ENCODE measurements at places on chromosomes 6 and 20.

DNA sequence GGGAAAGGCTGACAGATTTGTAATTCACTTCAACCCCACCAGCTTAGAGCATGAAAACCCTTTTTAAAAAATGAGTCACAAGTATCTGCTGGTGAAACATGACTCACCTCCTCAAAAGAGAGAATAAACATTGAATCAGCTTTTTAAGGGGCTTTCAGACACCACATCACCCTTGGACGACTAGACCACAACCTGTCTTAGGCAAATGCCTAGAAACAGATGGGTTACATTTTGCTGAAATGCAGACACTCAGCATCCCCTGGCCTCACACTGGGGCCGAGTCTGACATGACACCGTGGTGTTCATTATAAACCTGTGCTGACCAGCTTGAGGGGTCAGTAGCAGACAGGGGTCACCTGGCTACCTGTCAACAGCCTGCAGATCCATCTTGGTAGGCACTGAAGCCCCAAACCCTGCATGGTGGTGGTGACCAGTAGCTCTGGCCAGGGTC is 175.3 kb upstream of the CST7 start:
- no peak for DNase-seq

GRCh38 chr6:39294899-39295298 is 19.3 kb downstream of the KCNK17 start:
- DNase-seq: no peak

DNA sequence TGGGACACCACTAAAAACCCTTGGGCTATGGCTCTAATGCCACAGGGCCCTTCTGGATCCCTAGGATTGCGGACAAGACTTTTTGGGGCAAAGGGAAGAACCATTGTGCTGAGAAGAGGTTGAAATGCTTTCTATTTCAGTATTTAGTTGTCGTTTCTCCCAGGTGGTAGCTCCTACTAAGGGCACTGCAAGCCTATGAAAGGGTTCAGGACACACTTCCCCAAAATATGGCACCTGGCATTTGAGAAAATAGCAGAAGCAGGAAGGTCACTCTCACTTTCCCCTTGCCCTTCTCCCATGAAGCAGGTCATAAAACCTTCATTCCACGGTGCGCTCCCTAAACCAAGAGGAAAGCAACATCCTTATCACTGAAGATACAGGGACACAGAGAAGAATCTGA is 125.4 kb upstream of the GPR6 start:
- no peak for DNase-seq

- DNase-seq: no peak
Observed at GRCh38 chr6:137894779-137895385, 27.8 kb downstream of the TNFAIP3 start.

GRCh38 chr6:36760685-36761435 is 63.2 kb downstream of the RAB44 start:
- no peak for DNase-seq

GRCh38 chr20:50679753-50680104 is 11.6 kb downstream of the RIPOR3 start:
- no peak for DNase-seq

GRCh38 chr20:221258-221830 is 5.7 kb upstream of the DEFB129 start:
- no peak for DNase-seq

- DNase-seq: no peak
Observed at GRCh38 chr6:148563066-148563465, 183.8 kb upstream of the UST start.

GRCh38 chr6:165729307-165729936 is 66.4 kb upstream of the PDE10A start:
- peak; percentile 6 for DNase-seq

GRCh38 chr6:25612666-25613065 is 39.3 kb upstream of the SCGN start:
- no peak for DNase-seq

- peak; percentile 45 for DNase-seq
Observed at GRCh38 chr6:169831450-169832246, 80.2 kb downstream of the ERMARD start.

DNA sequence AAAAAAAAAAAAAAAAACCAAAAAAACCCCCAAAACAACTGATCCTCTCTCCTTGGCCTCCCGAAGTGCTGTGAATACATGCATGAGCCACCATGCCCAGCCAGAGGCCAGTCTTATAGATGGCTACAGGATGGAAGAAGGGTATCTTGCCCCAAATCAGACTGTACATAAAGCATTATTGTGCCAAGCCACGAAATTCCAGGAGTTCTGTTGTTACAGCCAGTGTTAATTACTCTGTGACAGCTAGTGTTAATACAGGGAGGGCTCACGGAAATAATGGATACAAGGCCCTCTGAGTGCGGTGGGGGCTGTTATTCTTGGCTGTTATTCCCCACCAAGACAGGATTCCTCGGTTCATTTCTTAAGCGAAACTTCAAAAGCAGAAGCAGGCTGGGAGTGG is 1.4 kb upstream of the CLPSL2 start:
- DNase-seq: no peak

- DNase-seq: no peak
Observed at GRCh38 chr6:113594726-113595125, 262.4 kb upstream of the MARCKS start.

GRCh38 chr20:63765082-63765873 is 25.7 kb downstream of the SLC2A4RG start:
- DNase-seq: no peak

DNA sequence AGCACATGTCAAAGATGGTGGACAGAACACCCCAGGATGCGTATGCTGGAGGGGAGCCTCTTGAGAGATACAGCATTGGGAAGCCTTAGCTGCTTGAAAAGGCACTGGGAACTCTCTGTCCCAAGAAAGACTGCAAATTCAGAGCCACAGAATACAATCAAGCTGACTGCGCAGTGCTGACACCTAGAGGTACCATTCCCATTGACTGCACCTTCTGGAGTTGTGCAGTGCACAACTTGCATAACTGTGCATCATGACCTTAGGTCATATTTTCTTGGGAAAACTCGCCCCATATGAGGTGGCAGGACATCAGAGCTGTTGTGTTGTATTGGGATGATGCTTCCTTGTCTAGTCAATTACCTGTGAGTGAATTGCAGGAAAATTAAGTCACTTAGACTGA is 646.5 kb upstream of the NOX3 start:
- no peak for DNase-seq

DNA sequence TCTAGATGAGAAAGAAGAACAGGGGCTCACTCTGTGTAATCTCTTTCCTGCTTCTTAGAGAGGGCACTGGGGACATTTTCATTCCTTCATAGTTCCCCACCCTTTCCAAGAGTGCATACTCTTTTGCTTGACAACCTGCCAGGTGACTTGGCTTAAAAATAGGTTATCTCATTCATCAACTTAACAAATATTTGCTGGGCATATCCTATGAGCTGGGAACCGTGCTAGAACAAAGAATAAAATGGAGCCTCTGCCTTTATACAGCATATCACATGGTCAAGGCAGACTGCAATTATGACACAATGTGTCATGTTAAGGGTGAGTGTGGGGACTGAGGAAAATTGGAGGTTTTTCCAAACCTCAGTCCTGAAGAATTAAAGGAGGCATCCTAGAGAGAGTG is 209.8 kb upstream of the FOXA2 start:
- no peak for DNase-seq

DNA sequence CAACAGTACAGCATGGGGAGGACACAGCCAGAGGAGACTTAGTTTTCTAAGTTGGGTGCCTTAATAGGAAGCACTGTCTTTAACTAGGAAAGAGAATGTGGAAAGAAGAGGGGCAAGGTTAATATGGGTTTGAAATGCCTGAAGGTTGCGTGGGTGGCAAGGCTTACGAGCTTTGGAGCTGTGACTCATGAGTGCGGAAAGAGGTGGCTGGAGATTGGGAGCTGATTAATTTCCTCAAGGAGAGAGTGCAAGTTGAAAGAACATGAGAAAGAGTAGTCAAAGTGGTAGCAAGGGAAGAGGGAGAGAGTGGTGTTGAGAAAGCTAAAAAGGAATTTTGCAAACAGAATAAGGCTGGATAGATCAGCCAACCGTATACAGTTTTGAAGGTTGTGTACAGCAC is 315.1 kb upstream of the PRND start:
- DNase-seq: no peak

DNA sequence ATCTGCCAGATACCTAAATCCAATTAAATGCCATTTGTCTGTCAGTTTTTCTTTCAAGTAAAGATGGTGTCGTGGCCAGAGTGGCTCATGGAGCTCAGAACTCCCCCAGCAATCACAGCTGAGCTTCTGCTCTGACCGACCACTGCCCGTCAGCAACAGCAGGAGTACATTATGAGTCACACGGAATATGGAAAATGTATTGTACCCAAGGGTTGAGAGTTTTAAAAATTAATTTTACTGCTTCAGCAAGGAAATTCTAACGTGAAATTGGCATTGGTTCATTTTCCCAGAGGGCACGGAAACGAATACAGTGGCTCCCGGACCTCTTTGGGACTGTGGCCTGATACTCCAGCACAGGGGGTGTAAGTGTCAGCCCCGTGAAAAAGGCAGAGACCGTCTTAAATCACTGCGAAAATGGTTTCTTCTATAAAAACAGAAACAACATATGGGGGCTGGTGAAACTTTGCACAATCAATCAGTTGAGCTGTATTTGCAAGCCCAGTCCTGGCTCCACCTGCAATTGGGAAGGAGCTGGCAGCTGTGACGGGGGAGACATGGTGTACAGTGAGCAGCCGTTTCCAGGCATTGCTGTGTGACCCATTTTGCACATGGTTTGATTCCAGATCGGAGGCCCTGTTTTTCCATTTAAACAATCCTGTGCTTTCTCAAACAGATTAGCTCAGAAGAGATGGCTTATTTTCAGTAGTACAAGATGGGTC is 12.8 kb downstream of the NPEPL1 start:
- DNase-seq: no peak

DNA sequence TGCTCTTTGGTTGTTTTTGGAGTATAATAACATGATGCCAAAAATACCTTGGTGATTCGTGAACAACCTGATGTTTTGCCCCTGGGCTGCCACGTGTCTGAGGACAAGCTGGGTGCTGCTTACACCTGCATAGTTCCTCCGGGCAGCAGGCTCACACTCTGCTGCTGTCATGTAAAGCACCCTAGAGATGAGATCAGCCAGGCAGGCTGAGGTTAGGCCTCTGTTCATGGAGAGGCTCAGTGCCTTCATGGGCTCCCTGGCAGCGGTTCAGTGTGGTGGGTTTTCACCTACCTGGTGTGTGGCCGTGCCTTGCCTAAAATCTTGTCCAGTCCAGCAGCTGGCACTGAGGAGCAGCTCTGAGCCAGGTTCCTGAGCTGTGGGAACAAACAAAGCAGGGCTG is 60.1 kb upstream of the TAGAP start:
- no peak for DNase-seq

DNA sequence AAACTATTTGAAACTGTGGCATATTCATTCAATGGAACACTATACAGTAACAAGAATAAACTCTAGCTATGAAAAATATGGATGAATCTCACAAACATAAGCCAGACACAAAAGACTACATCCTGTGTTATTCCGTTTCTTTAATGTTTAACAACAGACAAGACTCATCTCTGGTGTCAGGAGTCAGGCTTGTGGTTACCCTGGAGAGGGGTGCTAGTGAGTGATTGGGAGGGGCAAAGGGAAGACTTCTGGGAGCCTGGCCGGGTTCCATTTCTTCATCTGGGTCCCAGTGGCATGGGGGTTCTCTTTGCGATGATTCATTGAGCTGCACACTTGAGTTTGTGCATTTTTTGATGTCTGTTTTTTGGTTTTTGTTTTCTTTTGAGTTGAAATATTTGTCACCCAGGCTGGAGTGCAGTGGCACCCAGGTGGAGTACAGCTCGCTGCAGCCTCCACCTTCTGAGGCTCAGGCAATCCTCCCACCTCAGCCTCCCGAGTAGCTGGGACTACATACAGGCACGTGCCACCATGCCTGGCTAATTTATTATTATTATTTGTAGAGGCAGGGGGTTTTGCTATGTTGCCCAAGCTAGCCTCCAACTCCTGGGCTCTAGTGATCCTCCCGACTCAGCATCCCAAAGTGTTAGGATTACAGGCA is 21.2 kb upstream of the TTPAL start:
- no peak for DNase-seq

- no peak for DNase-seq
Observed at GRCh38 chr6:138266095-138266494, 47.8 kb upstream of the PBOV1 start.

GRCh38 chr6:113558431-113558830 is 298.7 kb upstream of the MARCKS start:
- no peak for DNase-seq

DNA sequence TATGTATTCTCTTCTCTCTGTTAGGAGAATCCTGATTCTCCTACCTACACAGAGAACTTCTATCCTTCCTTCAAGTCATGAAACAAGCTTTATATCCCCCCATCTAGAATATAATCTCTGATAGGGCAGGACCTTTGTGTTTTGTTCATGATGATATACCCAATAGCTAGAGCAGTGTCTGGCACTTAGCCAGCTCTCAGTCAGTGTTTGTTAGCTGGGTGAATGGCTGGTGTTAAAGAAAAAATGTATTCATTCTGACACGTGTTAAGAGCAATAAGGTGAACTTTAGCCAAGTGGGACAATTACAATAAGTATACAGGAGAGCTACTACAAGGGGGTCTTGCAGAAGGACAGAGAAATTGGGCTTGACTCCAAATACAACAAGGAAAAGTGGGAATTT is 34.3 kb upstream of the TNFRSF21 start:
- no peak for DNase-seq

DNA sequence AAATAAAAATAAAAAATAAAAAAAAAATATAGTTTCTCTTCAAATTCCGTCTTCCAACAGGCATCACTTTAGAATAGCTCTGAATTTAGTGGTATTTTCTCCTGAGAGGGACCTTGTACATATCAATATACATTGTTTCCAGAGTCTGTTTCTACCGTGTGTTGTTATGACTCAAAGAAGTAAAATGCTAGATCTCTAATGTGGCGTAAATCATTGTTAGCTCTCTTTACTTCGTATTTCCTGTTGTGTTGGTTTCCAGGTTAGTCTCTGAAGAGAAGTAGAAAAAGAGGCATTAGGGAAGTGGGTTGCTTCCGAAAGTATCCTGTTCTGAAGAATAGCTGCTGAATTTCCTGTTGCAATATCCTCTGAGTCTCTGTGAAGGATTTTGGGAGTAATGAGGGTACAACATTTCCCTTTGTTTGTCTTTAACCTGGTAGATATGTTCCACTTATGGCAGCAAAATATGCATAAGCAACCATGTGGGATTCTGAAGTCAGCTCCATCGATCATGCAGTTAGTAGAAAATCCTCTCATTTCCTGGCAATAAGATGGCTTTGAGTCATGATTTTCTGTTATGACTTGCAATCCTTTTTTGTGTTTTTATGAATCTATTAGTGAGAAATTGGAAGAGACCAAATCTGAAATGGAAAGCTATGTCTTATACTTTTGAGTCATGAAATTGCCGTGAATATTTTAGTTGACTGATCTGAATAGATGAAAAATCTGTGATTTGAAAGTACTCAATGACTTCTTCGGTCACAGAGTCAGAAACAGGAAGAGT is 42.0 kb upstream of the MCHR2 start:
- DNase-seq: no peak

DNA sequence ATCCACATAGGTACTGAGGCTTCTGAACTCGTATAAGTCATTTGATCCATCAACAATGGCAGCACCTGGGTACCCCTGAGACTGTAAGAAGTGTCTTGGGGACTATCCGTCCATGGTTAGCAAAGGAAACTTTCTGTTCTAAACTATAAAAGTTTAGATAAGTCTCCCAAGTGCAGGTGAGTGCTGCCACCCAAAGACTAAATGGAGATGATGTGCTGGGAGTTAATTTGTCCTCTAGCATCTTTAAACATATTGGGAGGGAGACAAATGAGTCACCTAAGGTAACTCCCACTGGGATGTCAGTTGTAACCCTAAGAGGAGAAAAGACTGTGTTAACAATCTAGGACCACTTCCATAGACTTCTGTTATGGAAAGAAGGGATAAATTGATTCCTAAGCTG is 6.2 kb downstream of the BEND6 start:
- DNase-seq: no peak

GRCh38 chr20:56956534-56956933 is 309.9 kb downstream of the BMP7 start:
- DNase-seq: no peak
